ENCODE measurements at places on chromosomes 13 and 19.
A peak's percentile ranks its signal among the peaks of the same experiment; 100 is the strongest.

DNA sequence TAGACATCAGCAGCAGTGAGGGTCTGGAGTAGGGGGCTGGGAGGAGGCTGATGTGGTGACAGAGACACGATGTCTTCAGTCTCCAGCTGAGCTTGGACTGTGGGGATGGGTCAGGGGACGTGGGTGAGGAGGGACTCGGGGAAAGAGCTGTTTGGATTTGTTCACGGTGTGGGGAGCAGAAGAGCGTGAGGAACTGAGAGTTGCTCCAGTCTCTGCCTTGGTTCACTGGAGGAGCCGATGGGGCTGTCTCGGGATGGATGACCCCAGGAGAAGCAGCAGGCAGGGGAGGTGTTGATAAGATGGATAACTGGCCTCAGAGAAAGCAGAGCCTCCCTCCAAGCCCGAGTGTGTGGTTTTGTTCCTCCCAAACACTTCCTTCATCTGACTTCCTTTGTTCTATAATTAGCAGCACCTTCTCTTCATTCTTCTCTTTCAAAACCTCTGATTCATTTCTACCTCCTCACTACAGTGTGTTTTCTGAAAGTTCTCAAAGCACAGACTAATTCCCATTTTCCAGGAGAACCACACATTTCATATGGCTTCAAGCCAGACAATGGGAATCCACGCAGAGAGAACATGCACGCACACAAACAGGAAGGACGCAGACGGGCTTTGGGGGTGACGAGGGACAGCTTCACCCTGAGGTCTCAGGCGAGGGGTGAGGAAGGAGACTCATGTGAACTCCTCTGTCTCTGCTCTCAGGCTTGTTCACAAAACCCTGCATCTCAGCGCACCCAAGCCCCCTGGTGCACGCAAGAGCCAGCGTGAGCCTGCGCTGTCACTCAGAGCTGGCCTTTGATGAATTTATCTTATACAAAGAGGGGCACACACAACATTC, 18.6 kb downstream of the LAIR2 start:
- DNase-seq, result no peak
- H3K4me3 ChIP-seq, result no peak overlapping the region
- H3K27me3 ChIP-seq, result peaks cover 17% of the 10 kb centered on the region
- no peaks in the 10 kb centered on the region for H3K4me1 ChIP-seq
- no peaks in the 10 kb centered on the region for H3K36me3 ChIP-seq

- DNase-seq, result peak; percentile 95
- no peaks in the 10 kb centered on the region for H3K4me1 ChIP-seq
- H3K27ac ChIP-seq, result peak within 1 kb of the TSS; percentile 86
- H3K27me3 ChIP-seq, result no peaks in the 10 kb centered on the region
- peak within 1 kb of the TSS; percentile 91 for H3K4me3 ChIP-seq
- H3K36me3 ChIP-seq, result no peaks in the 10 kb centered on the region
These were observed at the start of gene UGGT2 for GRCh38 chr13:96053003-96053703. Gene UGGT2, minus strand, starts transcription at chr13:96053401. Its CDS starts 89 bp downstream, at chr13:96053312.

DNA sequence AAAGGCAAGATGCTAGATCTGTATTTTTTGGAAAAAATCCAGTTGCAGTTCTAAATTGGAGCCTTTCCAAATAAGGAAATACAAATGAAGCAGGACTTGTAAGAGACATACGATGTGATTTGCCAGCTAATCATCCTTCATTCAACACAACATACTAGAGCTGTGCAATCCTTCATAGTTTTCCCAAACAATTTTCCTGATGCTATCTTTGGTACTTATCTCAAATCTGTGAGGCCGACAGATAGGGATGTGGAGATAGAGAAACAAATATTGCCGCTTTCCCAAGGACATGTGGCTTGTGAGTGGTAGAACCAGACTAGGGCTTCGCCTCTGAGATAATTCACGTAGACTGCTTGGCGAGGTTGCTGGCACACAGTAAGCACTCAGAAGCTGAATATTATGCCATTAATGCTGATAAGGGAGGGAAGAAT, 176.6 kb downstream of the LMO7 start:
- H3K4me1 ChIP-seq, result peaks cover 20% of the 10 kb centered on the region
- H3K36me3 ChIP-seq, result no peaks in the 10 kb centered on the region
- no peak for DNase-seq
- H3K27me3 ChIP-seq, result no peaks in the 10 kb centered on the region
- no peak overlapping the region for H3K27ac ChIP-seq

- no peaks in the 10 kb centered on the region for H3K36me3 ChIP-seq
- no peak overlapping the region for H3K27ac ChIP-seq
- H3K4me1 ChIP-seq, result peaks cover 27% of the 10 kb centered on the region
- no peak overlapping the region for H3K4me3 ChIP-seq
- no peak for DNase-seq
- no peaks in the 10 kb centered on the region for H3K27me3 ChIP-seq
These were observed 2.3 kb upstream of the STRN4 start for GRCh38 chr19:46748325-46749109.

GRCh38 chr13:35923347-35923746, 207.8 kb downstream of the DCLK1 start:
- H3K27me3 ChIP-seq, result no peaks in the 10 kb centered on the region
- no peak overlapping the region for H3K4me3 ChIP-seq
- no peaks in the 10 kb centered on the region for H3K4me1 ChIP-seq
- DNase-seq, result no peak

DNA sequence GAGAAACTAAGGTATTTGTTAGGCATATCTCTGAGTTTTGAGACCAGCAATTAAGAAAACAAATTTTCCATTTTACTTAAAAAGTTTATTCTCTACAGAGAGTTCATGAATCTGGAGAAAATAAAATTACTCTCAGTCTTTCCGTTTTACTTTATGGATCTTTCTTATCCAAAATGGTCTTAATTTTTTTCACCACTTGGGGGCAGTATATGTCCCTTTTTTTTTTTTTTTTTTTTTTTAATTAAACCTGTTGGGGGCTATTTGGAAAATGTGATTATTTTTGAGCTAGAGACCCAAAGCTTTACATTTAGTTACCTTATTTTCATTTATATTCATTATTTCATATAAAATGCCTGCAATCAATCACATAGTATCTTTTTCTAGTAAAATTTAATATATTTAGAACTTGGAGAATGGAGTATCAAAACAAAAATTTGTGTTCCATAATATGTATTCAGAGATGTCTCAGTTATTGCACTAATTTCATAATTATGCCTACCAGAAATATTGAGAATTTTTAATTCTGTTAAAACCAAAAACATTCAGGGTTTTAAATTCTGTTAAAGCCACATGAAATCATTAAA, 27.1 kb downstream of the PIBF1 start:
- no peak overlapping the region for H3K4me3 ChIP-seq
- H3K4me1 ChIP-seq, result no peaks in the 10 kb centered on the region
- H3K27ac ChIP-seq, result no peak overlapping the region

DNA sequence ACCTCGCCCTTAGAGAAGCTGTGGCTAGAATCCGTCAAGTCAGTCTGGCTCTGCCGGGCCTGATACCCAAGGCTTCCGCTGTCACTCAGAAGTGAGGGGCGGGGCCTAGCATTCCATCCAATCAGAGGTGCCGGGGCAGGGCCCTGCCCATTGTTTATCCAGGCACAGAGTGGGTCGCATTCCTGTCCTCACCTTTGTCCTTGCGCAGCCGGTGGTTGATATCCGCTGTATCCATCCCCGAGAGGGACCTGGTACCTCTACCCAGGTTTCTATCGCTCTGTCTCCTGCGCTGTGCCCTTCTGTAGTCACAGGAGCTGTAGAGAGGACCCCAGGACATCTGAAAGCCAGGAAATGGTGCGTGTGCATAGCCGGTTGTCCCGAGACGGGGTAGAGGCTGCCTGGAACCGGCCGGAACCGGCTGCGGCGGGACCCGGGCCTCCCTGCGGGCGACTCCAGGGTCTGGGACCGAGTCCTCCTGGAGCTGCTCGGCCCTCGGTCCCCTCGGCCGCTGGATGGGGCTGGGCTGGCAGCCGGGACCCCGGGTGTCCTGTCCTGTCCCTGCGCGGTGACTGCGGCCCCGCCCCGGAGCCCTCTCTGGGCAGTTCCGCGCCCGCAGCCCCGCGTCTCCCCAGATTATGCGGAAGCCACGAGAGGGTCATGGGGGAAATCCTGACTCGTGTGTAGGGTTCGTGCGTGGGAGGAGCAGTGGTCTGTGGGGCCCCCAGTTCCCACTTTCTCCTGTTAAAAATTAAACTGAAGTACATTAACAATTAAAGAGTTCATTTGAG, at the start of gene ZNF763:
Gene ZNF763 (plus strand): TSS at position 183 of the 788 bp plus-strand sequence. CDS start 169 bp downstream, at position 352.
- H3K27ac ChIP-seq, result peak within 1 kb of the TSS; percentile 91
- DNase-seq, result peak; percentile 97
- peaks cover 26% of the 10 kb centered on the region for H3K4me1 ChIP-seq
- H3K4me3 ChIP-seq, result peak within 1 kb of the TSS; percentile 71
- H3K36me3 ChIP-seq, result no peaks in the 10 kb centered on the region

- no peak overlapping the region for H3K4me3 ChIP-seq
- H3K27ac ChIP-seq, result peak overlapping the region; percentile 21
- H3K27me3 ChIP-seq, result no peaks in the 10 kb centered on the region
- DNase-seq, result no peak
These were observed 67.5 kb downstream of the LATS2 start for GRCh38 chr13:20993661-20994440.

- H3K4me3 ChIP-seq, result no peak overlapping the region
- H3K27ac ChIP-seq, result no peak overlapping the region
- H3K27me3 ChIP-seq, result no peaks in the 10 kb centered on the region
- no peak for DNase-seq
These were observed 122.3 kb downstream of the ZDHHC20 start for GRCh38 chr13:21336609-21337349.

GRCh38 chr19:28670836-28671235, 542.1 kb downstream of the UQCRFS1 start:
- H3K36me3 ChIP-seq, result no peaks in the 10 kb centered on the region
- no peak for DNase-seq
- no peak overlapping the region for H3K27ac ChIP-seq

DNA sequence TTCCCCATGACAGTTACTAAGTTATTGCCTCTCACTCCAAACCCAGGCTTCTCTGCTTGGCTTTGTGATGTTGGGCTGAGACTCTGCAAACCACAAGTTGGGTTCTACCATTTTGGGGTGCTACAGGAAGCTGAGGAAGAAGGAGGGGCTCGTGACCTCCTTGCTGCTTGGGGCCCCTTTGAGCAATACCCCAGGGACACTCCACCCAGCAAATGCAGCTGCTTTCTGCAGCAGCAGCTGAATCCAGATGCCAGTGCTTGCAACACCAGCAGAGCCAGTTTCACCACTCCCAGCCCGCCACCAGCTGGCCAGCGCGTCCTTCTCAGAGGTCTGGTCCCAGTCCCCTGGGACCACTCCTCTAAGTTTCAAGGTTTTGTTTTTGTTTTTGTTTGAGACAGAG, 22.0 kb upstream of the UBAC2 start:
- H3K4me3 ChIP-seq, result no peak overlapping the region
- H3K36me3 ChIP-seq, result no peaks in the 10 kb centered on the region
- DNase-seq, result no peak
- no peak overlapping the region for H3K27ac ChIP-seq

- H3K27ac ChIP-seq, result peak overlapping the region; percentile 20
- H3K27me3 ChIP-seq, result no peaks in the 10 kb centered on the region
- no peak overlapping the region for H3K4me3 ChIP-seq
- DNase-seq, result peak; percentile 66
- peaks cover 40% of the 10 kb centered on the region for H3K36me3 ChIP-seq
- peaks cover 35% of the 10 kb centered on the region for H3K4me1 ChIP-seq
These were observed 3.1 kb upstream of the C13orf46 start for GRCh38 chr13:113976711-113977684.

GRCh38 chr19:5356428-5356827, 15.8 kb upstream of the PTPRS start:
- H3K4me3 ChIP-seq, result no peak overlapping the region
- H3K4me1 ChIP-seq, result no peaks in the 10 kb centered on the region
- no peaks in the 10 kb centered on the region for H3K36me3 ChIP-seq
- DNase-seq, result no peak
- no peak overlapping the region for H3K27ac ChIP-seq

GRCh38 chr13:59178344-59178743, 985.4 kb downstream of the DIAPH3 start:
- no peak for DNase-seq
- H3K4me3 ChIP-seq, result no peak overlapping the region
- H3K36me3 ChIP-seq, result no peaks in the 10 kb centered on the region
- no peaks in the 10 kb centered on the region for H3K4me1 ChIP-seq
- H3K27ac ChIP-seq, result no peak overlapping the region
- no peaks in the 10 kb centered on the region for H3K27me3 ChIP-seq

GRCh38 chr13:67518785-67519184, 288.6 kb upstream of the PCDH9 start:
- DNase-seq, result no peak
- H3K27me3 ChIP-seq, result no peaks in the 10 kb centered on the region
- H3K36me3 ChIP-seq, result no peaks in the 10 kb centered on the region
- H3K27ac ChIP-seq, result no peak overlapping the region
- no peak overlapping the region for H3K4me3 ChIP-seq
- H3K4me1 ChIP-seq, result no peaks in the 10 kb centered on the region

DNA sequence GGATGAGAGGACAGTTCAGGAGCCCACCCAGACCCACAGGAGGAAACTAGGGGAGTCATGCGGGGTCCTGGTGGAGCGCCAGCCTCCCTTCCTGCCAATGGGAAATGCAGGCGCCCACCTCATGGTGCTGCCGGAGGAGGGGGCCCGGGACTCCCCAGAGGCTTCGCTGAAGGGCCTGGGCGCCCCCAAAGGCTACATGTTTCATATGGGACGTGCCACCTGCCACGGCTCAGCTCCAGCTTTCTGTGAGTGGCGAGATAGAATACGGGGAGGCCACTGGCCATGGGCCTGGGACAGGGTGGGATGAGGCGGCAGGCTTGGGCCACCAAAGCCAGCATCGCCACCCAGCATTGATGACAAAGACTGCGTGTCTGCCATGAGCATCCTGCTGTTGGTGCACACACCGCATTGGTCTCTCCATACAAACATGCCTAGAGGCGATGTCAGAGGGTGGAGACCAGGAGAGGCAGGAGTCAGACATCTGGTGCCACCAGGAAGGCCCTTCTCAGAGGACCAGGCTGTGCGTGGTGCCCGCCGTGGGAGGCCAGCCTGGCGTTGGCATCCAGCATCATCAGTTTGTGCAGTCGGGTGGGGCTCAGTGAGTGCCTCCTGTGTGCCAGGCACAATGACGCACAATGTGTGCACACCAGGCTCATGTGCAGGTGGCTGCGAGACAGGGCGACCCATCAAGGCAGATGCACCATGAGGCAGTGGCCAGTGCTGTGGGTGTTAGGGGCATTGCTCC, 1.2 kb upstream of the F10 start:
- no peaks in the 10 kb centered on the region for H3K36me3 ChIP-seq
- H3K27ac ChIP-seq, result peak overlapping the region; percentile 53

DNA sequence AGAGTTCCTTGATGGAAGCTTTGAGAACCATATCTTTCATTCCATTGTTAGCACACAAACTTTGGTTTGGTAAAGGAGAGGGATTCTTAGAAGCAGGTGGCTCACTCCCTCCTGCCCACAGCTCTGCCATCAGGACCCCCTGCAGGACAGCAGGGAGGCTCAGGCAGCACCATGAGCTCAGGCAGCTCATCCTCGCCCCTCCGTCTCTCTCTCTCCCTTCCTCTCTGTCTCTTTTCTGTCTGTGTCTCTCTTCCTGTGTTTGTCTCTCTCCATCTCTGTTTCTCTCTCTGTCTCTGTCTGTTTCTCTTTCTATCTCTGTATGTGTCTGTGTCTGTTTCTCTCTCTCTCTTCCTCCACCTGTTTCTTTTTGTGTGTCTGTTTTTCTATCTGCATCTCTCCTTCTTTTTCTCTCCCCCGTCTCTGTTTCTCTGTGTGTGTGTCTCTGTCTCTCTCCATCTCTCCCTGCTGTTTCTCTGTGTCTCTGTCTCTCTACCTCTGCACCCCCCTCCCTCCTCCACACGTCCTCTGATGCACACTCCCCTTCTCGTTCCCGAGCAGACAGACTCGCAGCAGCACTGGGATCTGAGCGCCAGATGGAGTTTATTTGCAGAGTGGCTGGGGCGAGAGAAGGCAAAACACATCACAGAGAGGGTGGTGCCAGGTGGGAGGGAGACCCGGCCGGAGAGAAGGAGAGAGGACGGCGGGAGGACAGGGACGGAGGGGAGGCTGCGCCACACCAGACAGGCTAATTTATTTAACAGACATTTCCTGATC, 8.7 kb downstream of the SBK2 start:
- DNase-seq, result no peak
- H3K4me3 ChIP-seq, result no peak overlapping the region
- H3K27ac ChIP-seq, result no peak overlapping the region
- H3K4me1 ChIP-seq, result peaks cover 12% of the 10 kb centered on the region
